ENCODE measurements at places on chromosomes 6 and 20. TPM values are rescaled to one million over a fixed set of nuclear protein-coding genes. Genes with fewer than 3 reads are reported as not detected.

Gene TRERF1
- total RNA-seq = 8.3 TPM

Gene E2F1
- total RNA-seq = 22.3 TPM

Gene DNAAF9
- 5.3 TPM for total RNA-seq

Gene BPI
- not detected for total RNA-seq

Gene DLL1
- total RNA-seq = 0.33 TPM
